Motor neuron (in vitro differentiated cells): ENCODE measurements at places on chromosomes 4 and X. TPM values are rescaled to one million over a fixed set of nuclear protein-coding genes. Genes with fewer than 3 reads are reported as not detected.

GRCh38 chr4:141540643-141541042, 95.7 kb upstream of the IL15 start:
- ATAC-seq = no peak

GRCh38 chr4:118215826-118216225, 137.0 kb downstream of the PRSS12 start:
- ATAC-seq = no peak

GRCh38 chr4:53592686-53593501, 1.6 kb upstream of the LNX1 start:
- peak; percentile 74 for ATAC-seq

- ATAC-seq = peak; percentile 92
Observed at GRCh38 chr4:86611757-86612156, 17.6 kb downstream of the PTPN13 start.

- ATAC-seq = no peak
Observed at GRCh38 chrX:115898382-115899001, 272.1 kb upstream of the AGTR2 start.

DNA sequence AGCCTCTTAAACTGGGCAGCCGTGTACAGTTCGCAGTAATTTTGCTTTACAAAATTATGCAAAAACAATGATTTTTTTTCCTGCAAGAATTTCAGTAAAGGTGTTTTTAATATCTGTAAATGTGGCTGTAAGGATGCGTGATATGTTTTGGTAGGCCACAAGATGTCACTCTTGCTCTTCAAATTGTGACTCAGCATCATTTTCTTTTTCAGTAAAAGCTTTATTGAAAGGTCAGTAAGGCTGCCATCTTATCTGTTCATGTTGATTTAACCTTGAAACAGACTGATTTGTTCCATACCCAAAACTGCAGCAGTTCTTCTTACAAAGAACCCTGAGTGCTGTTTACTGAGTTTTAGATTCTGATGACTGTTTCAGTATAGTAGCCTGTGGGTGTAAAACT, 39.9 kb downstream of the TXLNG start:
- ATAC-seq = peak; percentile 63

DNA sequence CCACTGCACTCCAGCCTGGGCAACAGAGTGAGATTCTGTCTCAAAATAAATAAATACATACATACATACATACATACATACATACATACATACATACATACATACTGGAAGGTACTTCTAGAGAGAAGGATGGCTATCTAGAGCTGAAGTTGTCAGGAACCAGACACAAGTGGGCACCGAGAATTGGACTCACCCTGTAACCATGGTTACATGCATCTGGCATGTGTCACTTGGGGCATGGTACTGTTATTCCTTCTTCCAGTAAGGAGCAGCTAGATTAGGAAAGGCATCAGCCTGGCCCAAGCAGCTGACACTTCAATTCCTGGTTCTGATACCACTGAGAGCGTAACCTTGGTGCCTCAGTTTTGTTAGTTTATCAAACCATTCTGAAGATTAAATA, 127.1 kb downstream of the SH3KBP1 start:
- peak; percentile 41 for ATAC-seq

DNA sequence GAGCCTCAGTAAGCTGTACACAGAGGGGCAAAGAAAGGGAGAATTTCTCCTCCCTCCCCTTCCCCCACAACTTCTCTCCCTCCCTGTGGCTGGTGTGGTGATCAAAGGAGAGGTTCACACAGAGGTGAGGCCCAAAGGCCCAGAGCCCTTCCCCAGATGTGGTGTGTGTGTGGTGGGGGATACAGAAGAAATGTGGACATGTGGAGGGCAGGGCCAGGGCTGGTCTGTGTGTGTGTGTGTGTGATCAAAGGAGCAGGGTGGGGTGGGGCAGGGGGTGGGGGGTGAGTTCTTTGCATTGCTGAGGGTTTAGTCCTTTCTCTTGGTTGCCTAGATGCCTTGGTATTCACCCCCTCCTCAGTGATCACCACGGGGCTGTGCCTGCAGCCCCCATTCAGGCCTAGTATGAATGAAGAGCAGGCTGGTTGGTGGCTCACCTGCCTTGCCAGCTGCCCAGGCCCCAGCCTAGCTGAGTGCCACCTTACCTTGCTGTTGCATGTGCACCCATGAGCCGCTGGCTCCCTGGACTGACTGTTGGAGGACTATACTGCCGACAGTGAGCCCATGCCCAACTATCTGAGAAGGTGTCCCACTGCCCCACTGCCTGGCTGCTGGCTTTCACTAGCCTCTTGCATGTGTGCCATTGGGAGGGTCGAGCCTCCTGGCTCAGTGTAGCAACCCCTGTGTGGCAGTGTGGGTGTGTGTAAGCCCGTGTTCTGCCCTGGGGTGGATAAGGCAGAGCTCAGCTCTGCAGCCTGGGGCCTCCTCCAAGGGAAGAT, 101.9 kb downstream of the EFNB1 start:
- peak; percentile 21 for ATAC-seq

DNA sequence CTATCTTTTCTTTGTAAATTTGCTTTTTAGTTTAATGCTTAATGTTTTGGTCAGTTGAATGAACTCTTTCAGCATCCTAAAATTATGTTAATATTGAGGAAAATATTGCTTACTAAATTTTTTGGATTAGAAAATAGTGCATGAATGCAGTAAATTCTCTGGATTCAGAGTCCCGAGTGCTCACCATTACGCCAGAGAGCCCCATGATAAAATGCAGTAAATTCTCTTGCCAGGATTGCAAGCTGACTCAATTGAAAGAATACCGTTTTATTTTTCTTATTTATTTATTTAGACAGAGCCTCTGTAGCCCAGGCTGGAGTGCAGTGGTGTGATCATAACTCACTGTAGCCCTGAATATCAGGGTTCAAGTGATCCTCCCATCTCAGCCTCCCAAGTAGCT, 60.9 kb upstream of the ENPEP start:
- ATAC-seq = no peak

- ATAC-seq = no peak
Observed at GRCh38 chr4:15718959-15719358, 16.1 kb downstream of the BST1 start.

- ATAC-seq = no peak
Observed at GRCh38 chr4:176291748-176292147, 22.7 kb upstream of the ASB5 start.

GRCh38 chrX:39169976-39170375, 368.7 kb downstream of the MID1IP1 start:
- ATAC-seq = no peak

GRCh38 chr4:30543057-30543456, 177.1 kb upstream of the PCDH7 start:
- ATAC-seq = no peak

DNA sequence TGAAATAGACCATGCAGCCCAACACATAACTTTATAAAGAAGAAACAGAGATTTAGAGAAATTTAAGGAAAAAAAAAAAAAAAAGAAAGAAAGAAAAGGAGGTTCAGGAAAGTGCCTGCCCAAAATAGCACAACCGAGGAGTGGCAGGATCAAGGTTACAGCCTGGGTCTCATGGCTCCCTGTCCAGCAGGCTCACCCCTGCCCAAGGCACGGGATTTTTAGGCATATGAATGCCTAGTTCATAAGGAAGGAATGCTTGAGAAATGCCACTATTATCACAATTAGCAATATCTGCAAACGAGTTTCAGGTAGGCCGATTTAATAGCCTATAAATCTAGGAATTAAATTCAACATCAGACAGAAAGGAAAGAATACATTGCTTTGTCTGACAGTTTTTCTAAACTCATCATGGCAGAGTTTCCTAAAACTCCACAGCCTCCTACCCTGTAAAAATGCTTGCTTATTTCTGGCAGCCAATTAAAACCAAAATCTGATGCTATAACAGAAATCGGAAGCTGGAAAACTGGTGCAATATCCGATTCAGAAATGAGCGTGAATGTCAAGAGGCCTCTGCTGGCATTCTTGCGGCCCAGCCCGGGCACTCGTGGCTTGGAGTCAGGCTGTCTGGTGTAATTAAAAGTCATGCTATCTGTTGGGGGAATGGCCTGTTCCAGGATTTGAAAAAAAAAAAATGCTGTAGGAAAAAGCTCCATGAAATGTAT, 63.5 kb downstream of the GEMIN8 start:
- ATAC-seq = no peak

DNA sequence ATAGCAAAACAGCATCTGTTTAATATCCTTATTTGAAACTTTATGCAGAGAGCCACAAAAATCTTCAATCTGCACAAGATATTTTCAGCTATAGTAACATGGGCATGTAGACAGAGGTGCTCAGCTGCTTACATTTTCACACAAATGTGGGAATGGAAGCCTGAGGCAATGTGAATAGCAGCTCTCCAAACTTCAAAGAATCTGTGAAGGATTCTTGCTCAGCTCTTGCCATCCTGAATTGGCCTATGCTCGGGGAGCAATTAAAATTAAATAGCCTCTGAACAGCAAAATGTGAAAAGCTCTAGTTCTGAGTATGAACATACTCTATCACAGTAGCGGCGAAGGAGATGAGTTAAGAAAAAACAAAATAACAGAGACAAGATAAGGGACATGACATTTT, 1523.8 kb downstream of the PCDH7 start:
- no peak for ATAC-seq

DNA sequence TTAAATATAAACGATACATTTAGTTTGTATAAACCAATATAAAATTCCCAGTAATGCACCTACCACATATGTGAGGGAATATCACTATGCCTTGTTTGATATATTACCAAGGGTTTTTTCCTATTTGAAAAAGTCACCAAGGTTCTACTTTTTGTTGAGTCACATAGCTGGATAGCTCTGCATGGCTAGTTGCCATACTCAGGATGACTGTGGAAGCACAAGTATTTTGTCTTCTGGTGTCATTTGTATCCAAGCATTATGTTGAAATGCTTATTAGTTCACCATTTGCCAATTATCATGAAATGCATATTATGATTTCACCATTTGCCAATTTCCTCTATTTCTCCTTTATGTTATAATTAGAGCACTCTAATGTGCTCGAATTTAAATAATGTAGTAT, 162.7 kb upstream of the TTC29 start:
- no peak for ATAC-seq

GRCh38 chr4:2059726-2060602, 837 bp downstream of the NAT8L start:
- no peak for ATAC-seq

GRCh38 chr4:41709844-41710481, 38.6 kb downstream of the PHOX2B start:
- peak; percentile 98 for ATAC-seq

- ATAC-seq = no peak
Observed at GRCh38 chrX:40734971-40735324, 394 bp downstream of the MED14 start.

DNA sequence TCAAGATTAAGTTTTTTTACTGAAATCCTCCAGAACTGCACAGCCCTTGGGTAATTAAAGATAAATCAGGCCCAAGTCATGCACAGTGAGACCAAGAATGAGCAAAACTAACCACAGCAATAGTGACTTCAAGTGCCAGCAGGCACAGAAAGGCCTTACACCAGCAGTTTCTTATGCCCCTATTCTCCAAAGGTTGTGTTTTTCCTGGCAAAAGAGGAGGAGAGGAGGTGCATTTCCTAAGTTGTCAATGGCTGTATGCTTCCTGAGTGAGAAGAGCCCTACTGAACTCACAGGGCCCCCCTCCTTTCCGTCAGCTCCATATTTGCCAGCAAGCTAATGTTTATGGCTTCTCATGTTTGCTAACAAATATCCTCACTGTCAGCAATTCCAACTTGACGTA, 418.7 kb upstream of the INTU start:
- ATAC-seq = no peak

DNA sequence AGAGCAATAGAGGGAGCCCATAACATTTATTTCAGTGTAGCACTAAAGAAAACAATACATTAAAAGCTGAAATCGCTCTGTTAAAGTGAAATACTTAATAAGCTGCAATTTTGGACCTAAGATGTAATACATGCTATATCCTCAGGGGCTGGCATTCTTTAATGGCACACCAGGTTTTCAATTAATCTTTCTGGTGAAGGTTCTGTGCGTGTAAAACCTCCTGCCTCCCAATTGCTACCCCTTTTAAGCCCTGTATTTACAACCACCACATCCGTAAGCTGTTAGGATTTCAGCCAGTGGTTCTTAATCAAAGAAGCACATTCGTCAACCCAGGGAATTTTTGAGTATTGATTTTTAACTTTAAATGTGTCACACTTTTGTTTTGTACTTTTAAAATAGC, 7.6 kb upstream of the COMMD8 start:
- no peak for ATAC-seq

GRCh38 chr4:172740434-172740833, 428.2 kb upstream of the GALNT7 start:
- ATAC-seq = no peak

The DCHS2 gene
- total RNA-seq = 14.4 and 14.9 TPM in 2 replicates

The HERC6 gene
- 32.4 and 35.0 TPM in 2 replicates for total RNA-seq

The NAP1L5 gene
- total RNA-seq = 41.3 and 42.4 TPM in 2 replicates

The NLGN3 gene
- 16.0 and 21.0 TPM in 2 replicates for total RNA-seq

The G3BP2 gene
- total RNA-seq = 175 and 182 TPM in 2 replicates

The REPS2 gene
- total RNA-seq = 1.5 and 2.0 TPM in 2 replicates

The NLRP2B gene
- 0.16 TPM in 1 of 2 replicates, not detected in the other for total RNA-seq

The AMELX gene
- not detected in 2 replicates for total RNA-seq

The GYPA gene
- total RNA-seq = not detected in 2 replicates

The TMEM164 gene
- total RNA-seq = 15.6 and 17.2 TPM in 2 replicates

The SPACA5 gene
- total RNA-seq = not detected in 2 replicates

The HTN3 gene
- total RNA-seq = not detected in 2 replicates

The AFP gene
- total RNA-seq = not detected in 2 replicates

The USP51 gene
- 1.6 and 2.2 TPM in 2 replicates for total RNA-seq

The GPRASP1 gene
- 10.9 and 11.8 TPM in 2 replicates for total RNA-seq

The UGT2B17 gene
- not detected in 2 replicates for total RNA-seq
